ENCODE measurements at places on chromosomes 5 and 9.

GRCh38 chr5:143554187-143554717 is 150.8 kb upstream of the NR3C1 start:
- no peak for DNase-seq

DNA sequence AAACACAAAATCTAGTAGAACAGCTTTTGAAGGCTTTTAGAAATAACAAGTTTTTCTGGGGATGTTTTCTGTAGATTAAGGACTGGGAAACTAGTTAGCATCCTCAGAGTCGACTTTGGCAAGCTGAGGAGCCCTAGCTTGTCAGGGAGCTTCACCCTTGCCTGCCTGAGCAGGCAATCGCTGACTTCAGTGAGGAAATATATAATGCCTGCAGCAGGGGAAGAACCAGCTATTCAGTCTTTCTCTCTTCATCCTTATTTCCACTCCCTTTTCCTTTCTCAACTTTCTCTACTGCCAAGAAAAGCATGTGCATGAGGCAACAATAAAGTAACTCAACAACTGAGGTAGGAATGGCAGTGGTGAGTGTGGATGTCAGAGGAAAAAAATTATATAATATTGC is 54.7 kb downstream of the PLK2 start:
- DNase-seq = no peak

DNA sequence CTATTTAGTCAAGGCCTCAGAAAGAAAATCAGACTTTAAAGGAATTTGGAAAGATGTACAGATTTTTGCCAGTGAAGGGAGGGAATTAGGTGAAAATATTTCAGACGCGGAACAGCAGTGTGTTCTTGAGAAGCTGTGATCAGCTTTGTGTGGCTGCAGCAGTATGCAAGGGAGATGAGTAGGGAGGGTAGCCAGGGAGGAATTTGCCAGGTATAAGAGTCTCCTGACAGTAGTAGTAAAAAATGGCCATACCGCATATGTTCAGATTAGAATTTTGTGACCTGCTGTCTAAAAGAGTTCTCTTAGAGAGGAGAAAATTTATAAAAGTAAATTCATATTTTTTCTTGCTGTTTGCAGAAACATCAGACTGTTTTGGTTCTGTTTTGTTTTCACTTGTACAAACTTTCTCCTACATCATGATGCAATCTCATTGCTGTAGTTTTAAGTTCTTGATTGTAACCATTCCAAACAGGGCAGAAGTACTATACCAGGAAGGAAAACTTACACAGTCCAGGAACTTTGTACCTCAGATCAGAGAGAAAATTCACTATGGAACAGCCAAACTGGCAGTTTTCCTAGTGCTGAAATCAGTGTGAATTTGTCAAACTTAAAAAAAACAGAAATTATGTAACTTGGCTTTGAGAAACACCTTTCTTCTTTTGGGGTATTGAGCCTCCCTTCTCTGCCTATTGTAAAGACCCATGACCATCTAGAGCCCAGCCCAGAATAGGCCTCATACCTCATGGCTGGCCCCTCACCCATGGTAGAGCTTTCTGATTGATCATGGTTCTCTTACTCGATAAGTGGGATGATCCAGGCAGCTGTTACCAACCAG is 78.4 kb upstream of the NR3C1 start:
- no peak for DNase-seq

DNA sequence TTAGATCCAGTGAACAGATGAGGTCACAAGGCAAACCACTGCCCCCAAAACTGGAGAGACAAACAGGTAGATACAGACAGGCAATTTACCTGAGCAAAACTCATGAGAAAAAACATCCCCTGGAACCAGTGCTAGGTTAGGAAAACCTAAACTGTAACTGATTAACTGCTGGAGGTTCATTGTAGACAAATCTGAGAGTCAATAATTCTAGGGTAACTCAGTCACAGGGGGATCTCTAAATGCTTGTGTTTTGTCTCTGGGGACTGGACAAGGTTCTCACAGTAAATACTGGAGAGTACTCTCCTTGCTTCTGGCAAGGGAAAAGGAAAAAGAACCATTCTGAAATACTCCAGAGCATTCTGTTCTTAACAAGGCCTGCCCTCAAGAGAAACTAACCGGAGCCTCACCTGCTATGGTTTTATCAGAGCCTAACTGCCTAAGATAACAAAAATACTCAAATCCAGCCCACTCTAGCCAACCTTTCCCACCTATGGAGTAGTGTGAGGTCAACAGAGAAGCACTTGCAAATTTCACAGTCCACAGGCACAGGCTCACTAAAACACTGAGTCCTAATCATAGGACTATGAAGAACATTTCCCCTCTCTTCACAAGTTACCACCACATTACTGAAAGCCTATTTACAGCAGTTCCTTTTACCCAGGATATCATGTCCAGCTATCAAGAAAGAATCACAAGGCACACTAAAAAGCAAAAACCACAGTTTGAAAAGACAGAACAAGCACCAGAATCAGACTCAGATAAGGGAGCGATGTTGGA is 139.9 kb upstream of the ACOT12 start:
- DNase-seq = no peak

DNA sequence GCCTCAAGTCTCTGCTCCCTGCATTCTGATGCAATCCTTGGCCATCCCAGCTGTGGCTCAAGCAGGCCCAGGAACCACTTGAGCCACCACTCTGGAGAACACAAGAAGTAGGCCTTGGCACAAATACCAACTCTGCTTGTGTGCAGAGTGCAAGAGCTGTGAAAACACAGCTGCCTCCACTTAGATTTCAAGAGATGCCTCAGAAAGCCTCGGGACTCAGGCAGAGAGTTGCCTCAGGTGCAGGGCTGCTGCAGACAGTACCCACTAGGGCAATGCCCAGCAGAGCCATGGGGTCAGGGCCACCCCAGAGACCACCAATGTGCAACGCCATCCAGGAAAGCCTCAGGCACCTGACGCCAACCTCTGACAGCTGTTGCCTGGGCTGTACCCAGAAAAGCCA is 82.4 kb downstream of the FREM1 start:
- DNase-seq = no peak

DNA sequence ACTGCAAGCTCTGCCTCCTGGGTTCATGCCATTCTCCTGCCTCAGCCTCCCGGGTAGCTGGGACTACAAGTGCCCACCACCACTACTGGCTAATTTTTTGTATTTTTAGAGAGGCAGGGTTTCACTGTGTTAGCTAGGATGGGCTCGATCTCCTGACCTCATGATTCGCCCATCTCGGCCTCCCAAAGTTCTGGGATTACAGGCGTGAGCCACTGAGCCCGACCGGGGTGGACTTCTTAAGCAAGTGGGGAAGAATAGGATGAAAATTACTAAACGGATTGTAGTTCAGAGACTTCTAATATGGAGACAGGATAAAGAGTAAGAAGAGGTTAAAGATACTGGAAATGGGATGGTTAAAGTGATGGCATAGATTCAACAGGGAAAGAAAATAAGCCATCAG is 132.3 kb upstream of the IRX2 start:
- no peak for DNase-seq
